OCI-M1 (cell line): ENCODE measurements at places on chromosomes 1 and 21.

GRCh38 chr1:60731321-60731720 lies 351.0 kb upstream of the NFIA start:
- DNase-seq, result no peak

GRCh38 chr21:37636152-37636860 lies 269.7 kb downstream of the DYRK1A start:
- DNase-seq, result no peak

- DNase-seq, result no peak
Measured at GRCh38 chr1:59948990-59949389, 22.4 kb upstream of the CYP2J2 start.

- no peak for DNase-seq
Measured at GRCh38 chr1:4653328-4653660, 1.1 kb upstream of the AJAP1 start.

DNA sequence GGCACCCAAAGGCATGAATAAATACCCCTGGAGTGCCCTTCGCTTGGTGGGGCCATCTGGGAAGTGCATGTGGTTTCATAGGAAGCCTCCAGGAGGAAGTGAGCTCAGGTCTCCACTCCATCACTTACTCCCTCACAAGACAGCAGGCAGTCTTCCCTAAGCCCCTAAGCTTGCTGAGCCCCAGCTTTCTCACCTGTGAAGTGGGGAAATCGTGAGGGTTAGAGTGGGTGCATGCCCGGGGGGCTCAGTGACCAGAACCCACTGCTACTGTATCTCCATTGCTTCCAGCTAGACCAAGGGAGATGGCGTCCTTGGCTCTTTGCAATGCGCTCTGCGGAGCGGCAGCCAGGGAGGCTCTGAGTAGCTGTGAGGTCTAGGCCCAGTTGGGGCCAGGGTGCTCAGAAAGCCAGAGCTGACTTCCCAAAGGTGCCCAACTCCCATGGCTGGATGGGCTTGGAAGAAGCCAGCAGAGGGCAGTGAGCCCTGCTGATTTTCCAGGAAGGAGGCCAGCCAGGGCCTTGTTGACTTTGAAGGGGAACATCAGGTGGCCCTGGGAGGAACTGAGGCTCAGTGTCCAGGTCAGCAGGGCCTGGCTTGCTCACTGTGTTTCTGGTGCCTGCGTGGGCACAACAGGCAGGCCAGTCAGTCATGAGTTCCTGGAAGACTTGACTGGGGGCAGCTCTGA lies 27.3 kb downstream of the CDCP2 start:
- DNase-seq, result peak; percentile 17

GRCh38 chr21:22575165-22575584 lies 1577.0 kb downstream of the NCAM2 start:
- DNase-seq, result peak; percentile 71

DNA sequence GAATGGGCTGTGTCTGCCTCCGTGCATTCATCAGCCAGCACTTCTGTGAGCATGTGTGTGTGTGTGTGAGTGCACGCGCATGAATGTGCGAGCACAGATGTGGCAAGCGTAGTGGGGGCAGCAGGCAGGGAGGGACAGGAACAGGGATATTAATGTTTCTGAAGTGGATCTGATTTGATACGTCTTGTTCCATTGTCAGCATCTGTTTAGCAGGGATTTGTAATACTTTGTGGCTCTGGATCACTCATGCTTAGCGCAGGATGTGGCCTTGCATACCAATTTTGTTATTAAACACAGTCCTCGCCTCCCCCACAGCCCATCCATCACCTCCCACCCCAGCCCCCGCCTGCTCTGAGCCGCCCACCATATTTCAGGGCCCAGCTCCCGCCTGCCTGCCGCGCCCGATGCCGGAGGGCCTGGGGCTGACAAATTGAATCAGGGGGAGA lies 52.4 kb downstream of the TMEM53 start:
- no peak for DNase-seq

DNA sequence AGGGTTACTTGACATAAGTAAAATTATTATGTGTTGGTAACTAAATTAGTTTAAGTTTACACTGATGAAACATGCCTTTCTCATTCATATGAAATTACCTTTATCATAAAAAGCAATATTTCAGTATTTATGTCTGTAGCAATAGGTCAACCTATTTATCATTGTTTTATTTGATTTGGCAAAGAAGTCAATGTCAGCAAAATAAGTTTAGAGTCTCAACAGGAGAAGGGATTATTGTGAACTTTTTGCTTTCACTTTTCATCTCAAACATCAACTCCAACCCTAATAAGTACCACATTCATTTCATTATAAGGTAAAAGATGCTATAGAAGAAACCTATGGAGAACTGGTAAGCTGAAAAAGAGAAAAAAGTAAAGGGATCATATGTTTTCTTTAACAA lies 1015.4 kb upstream of the ADGRL4 start:
- DNase-seq, result peak; percentile 38

- DNase-seq, result no peak
Measured at GRCh38 chr1:174799136-174799479, 200.6 kb upstream of the CACYBP start.

GRCh38 chr1:207810173-207810572 lies 58.3 kb downstream of the CD46 start:
- DNase-seq, result no peak

GRCh38 chr21:31287201-31287600 lies 56.9 kb downstream of the TIAM1 start:
- no peak for DNase-seq

- no peak for DNase-seq
Measured at GRCh38 chr1:46300673-46301405, 2.6 kb downstream of the LRRC41 start.

- no peak for DNase-seq
Measured at GRCh38 chr1:24897263-24898151, 32.6 kb downstream of the RUNX3 start.

DNA sequence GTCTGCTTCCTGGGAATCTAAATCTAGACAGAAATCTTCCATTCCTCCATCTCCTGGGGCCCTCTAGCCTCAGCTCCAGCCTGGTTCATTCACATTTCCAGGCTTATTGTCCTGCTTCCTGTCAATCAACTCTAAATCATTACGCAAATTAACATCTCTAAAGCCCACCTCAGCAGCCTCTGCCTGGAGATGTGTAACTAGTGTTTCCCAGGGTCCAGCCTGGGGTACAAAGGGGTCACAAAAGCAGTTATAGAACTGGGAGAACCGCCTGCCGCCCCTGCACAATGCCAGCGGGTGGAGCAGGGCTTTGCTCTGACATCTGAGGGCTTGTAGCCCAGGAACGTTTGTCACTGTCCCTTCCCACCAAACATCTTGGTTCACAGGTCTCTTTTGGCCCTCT lies 373.5 kb downstream of the RRAGC start:
- no peak for DNase-seq

DNA sequence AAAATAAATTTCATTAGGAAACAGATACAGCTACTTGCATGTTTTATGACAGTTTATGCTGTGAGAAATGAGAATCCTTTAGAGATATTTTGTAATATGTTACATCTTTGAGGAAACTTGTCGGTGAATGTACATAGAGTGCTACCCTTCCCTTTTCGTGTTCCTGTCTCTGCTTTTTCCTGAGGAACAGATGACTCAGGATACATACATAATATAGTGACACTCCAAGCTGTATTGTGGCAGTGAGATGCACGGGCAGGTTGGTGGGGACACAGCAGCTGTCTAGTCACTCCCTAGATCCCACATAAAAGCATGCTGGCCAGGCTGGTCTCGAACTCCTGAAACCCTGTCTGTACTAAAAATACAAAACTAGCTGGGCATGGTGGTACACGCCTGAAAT lies 20.9 kb upstream of the MARK1 start:
- no peak for DNase-seq

GRCh38 chr1:107076841-107077240 lies 20.4 kb downstream of the PRMT6 start:
- DNase-seq, result no peak

DNA sequence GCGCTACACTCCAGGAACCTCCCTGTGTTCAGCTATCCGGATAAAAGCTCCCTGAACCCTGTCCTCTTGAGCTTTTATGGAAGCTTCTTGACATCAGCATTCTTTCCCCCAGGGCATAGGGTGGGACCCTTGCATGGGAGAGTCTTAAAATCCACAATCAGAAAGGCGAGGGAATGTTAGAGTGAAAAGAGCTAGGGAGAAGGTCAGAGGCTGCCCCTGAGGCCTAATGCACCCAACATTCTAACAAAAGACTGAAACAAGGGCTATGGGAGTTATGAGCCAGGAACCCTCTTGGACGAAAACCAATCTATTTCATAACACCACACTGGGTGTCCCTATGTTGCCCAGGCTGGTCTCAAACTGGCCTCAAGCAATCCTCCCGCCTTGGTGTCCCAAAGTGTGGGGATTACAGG lies 36.7 kb downstream of the NEK2 start:
- no peak for DNase-seq

- DNase-seq, result no peak
Measured at GRCh38 chr1:235073968-235074522, 54.6 kb downstream of the TOMM20 start.

GRCh38 chr1:50645139-50645538 lies 221.9 kb upstream of the DMRTA2 start:
- DNase-seq, result no peak

DNA sequence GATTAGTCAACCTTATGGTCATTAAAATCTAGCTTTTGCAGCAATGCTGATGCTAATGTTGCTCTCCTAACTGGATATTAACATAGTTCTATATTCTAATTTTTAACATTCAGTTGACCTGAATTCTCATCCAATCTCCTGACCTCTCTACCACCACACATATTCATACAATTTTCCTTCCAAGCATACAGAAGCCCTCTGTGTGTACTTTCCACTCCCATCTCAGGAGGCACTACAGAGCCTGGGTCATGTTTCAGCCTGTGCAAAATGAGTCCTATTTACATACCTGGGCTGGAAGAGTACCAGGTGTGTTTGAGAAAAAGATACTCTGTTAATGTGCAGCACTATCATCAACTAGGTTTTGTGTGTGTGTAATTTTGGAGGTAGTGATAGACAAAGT lies 486.3 kb downstream of the NEGR1 start:
- DNase-seq, result no peak
